ENCODE measurements at places on chromosomes 5 and 9.
A peak's percentile ranks its signal among the peaks of the same experiment; 100 is the strongest.

- peak; percentile 16 for DNase-seq
Measured at GRCh38 chr9:110148384-110148783, 59.6 kb downstream of the C9orf152 start.

GRCh38 chr9:124000161-124000783 lies 11.3 kb upstream of the LHX2 start:
- DNase-seq = no peak

DNA sequence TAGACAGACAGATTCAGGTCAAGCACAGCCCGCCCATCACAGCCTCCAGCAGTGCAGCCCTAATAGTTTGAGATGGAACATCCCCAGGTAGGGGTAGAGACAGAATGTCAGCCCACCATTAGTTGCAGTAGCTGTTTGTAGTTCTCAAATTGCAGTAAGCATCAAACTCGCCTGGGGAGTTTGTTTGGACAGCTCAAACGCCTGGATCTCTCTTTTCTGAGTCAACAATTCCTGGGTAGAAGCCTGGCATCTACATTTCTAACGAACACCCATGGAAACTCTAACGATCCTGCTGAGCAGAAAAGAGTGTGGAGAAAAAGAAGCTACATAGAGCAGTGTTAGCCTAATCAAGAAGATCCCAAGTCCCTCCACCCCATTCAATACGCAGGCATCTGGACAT lies 59.4 kb downstream of the ADAMTS16 start:
- DNase-seq = no peak

DNA sequence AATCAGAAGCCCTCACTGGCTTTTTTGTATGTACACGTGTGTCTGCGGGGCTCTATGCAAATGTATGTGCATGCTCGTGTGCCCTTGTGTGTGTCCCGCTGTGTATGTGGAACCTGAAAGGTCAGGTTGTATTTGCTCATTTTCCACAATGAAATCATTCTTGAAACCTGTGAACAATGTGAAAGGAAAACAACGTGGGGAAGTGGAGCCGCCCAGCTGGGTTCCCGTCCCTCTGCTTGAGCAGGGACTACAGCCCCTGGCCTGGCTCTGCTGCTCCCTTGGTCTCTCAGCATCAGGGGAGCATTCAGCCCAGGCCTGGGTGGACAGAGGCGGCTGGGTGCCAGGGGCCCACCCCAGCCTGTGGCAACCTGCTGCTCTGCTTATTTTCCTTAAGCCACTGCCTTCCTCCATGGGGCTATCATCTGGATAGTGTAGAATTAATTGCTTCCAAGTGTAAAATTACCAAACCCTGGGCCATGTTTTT lies 3.0 kb downstream of the ECSCR start:
- no peak for DNase-seq

- no peak for DNase-seq
Measured at GRCh38 chr5:50439221-50439620, 1.9 kb downstream of the EMB start.

- DNase-seq = no peak
Measured at GRCh38 chr5:2251751-2252150, 369.0 kb upstream of the IRX4 start.

GRCh38 chr5:88785746-88786565 lies 97.0 kb downstream of the MEF2C start:
- no peak for DNase-seq

- DNase-seq = no peak
Measured at GRCh38 chr5:90142541-90142940, 267.0 kb downstream of the CETN3 start.

- peak; percentile 99 for DNase-seq
Measured at GRCh38 chr5:177311723-177312648, at the start of gene MXD3. TSS of gene MXD3 (minus strand) at chr5:177311898. CDS start at chr5:177311830, 68 bp downstream.

DNA sequence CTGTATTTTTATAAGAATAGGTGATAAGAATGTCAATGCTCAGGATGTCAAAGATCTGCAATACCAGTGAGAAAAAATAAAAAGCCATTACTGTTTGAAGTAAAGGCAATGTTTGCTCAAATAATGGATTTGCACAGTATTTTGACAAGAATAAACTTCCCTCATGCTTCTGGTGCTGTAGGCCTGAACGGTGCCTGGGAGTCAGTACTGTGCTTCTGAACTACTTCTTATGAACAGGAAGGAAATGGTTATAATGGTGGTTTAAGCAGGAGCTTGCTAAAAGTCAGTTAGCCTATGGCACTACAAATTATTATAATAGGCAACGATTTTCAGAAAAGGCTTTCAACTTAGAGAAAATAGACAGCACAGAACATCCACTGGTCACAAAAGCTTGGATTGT lies 548.3 kb upstream of the CDH18 start:
- DNase-seq = no peak

- no peak for DNase-seq
Measured at GRCh38 chr9:129391221-129391661, 213.2 kb upstream of the IER5L start.

DNA sequence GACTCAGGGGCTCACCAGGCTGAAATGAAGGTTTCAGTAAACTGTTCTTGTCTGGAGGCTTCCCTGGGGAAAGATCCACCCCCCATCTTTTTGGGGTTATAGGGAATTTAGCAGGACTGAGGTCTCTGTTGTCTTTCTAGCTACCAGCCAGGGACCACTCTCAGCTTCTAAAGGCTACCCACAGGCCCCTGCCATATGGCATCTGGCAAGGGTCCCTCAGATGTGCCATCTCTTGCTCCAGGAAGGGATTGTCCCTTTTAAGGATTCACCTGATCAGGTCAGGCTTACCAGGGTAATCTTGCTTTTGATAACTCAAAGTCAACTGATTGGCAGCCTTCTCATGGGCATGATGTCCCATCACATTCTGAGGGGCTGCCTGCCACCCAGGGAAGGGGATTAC lies 65.0 kb downstream of the NSUN2 start:
- no peak for DNase-seq

GRCh38 chr9:95193067-95193466 lies 124.4 kb downstream of the FANCC start:
- peak; percentile 11 for DNase-seq

- DNase-seq = no peak
Measured at GRCh38 chr5:86979811-86980411, 287.8 kb upstream of the RASA1 start.

- DNase-seq = no peak
Measured at GRCh38 chr5:122727112-122727541, 47.8 kb upstream of the SNX2 start.

GRCh38 chr9:114655689-114656088 lies 1.9 kb downstream of the TEX53 start:
- no peak for DNase-seq

GRCh38 chr5:24750355-24750754 lies 105.6 kb upstream of the CDH10 start:
- no peak for DNase-seq

DNA sequence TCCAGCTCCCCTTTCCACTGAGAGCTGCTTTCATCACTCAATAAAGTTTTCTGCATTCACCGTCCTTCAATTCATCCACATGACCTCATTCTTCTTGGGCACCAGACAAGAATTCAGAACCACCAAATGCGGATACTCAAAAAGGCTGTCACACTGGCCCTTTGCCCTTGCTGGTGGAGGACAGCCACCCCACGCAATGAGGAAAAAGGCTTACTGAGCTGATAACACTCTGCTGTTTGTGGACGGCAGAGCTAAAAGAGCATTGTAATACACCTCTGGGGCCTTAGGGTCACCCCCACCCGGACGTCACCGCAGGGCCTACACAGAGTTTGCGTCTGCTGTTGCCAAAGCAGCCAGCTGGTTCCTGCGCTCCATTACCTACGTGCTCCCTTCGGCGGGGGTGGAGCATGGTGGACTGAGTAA lies 51.2 kb upstream of the ZNF608 start:
- no peak for DNase-seq

GRCh38 chr5:445591-445990 lies 2.6 kb downstream of the EXOC3 start:
- no peak for DNase-seq

DNA sequence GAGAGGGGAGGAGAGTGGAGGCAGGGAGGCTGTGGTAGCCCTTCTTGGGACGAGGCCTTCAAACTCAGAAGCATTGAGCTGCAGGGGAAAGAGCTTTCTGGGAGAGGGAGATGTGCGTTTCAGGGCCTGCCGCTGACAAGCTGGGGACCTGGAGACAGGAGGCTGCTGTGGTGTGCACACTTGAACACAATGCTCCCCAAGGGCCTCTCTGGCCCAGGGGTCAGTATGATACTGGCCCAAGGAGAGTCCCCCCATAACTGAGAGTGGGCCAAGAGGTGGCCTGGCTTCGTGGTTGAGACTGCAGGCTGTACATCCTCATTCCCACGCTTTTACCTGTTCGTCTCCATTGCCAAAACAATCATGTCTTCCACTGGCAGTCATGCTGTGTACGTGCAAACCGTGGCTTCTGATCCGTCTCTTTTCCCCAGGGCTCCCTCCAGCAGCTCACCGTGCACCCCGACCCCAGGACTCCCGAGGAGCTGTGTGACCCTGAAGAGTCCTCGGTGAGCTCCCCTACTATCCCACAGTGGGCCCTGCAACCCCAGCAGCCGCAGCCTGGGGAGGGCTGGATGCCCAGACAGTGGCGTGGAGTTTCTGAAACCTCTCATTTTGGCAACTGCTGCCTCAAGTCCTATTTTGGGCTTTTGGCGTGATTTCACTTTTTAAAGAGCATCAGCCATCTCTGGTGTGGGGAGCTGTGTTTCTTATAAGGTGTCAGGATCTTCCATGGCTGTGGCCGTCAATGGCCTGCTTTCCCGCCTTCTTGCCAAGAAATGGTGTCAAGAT lies 43.4 kb downstream of the COL15A1 start:
- DNase-seq = no peak

DNA sequence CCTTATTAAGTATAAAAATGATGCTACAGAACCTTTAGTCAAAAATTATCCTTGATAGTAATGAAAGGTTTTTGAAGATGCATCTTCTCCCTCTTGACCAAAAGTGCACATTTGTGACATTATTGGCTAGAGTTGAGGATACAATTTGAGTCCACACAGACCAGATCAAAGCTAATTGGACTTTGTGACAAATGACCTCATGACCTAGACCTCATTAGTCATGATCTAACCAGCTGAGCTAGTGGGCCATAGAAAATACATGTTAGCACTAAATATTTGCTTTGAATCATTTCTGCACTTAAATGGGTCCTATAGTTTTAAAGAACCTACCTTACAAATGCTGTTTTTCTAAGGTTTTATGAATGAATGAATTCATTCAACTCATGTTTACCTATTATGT lies 182.1 kb downstream of the RFX3 start:
- DNase-seq = no peak

- DNase-seq = no peak
Measured at GRCh38 chr9:134647359-134648080, 5.9 kb downstream of the COL5A1 start.

- DNase-seq = peak; percentile 46
Measured at GRCh38 chr5:79255786-79256557, 20.0 kb downstream of the JMY start.

DNA sequence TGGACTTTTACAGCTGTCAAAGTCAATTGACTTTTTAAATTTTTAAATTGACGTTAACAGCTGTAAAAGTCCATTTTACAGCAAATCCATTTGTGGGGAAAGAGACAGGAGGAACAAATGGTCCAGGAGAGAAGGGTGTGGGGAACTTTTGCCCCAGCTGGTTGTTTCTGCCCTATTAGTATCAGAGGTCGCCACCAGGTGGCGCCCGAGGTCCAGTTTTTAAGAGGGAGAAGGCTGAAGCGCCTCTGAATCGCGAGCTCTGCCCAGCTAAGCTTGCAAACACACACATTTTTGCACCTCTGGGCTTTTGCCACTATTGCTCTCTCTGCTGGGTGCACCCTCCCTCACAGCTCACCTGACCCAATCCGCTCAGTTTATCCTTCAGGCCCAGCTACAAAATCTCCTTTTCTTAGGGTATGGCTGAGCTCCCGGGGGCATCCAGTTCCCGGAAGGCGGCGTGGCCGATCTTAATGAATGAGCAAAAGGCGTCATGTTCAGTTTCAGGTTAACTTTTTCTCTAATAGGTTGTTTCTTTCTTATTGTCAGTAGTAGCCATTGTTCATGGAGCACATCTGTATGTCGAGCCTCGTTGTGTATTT lies 6.3 kb upstream of the TTLL11 start:
- peak; percentile 77 for DNase-seq

DNA sequence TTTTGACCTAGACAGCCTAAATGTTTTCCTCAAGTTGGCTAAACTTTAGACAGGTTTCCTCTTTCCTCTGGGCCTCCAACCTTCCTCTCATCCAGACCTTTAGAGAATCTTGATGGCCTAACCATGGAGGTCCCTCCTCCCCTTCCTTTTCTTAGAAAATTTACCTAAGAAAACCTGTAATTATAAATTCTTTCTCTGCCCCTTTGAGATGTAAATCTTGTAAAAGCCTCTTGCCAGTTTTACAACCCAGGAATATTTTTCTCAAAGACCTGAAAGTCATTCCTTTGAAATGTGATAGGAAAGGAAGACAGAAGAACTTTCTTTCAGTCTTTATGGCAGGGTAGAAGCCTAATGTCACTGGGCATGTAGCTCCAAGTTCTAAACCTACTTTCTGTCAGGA lies 1752.6 kb upstream of the C9orf72 start:
- no peak for DNase-seq

GRCh38 chr5:133785182-133785581 lies 172.8 kb upstream of the FSTL4 start:
- DNase-seq = no peak

- peak; percentile 26 for DNase-seq
Measured at GRCh38 chr9:131744171-131744719, 4.4 kb upstream of the RAPGEF1 start.

- no peak for DNase-seq
Measured at GRCh38 chr5:166293892-166294291, 1997.6 kb upstream of the WWC1 start.

DNA sequence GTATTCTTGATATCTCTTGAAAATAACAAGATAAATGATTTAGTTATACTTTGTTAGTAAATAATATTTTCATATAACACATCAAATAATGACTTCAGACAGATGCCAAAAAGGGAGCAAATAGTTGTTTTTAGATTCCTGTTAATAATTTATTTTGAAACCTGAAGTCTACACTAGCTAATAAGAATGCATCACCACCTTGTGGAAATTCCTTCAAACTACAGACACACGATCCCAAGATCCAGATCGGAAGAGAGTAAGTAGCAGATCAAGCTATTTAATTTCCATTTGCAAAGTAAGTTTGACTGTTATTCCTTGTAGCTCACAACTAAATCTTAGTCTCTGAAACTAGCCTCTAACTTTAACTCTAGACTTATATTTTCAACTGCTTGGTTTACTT lies 35.5 kb upstream of the ISL1 start:
- no peak for DNase-seq

Data from erythroblast (primary cell).